NCI-H187 (cell line): ENCODE measurements at places on chromosomes 13 and 19.

DNA sequence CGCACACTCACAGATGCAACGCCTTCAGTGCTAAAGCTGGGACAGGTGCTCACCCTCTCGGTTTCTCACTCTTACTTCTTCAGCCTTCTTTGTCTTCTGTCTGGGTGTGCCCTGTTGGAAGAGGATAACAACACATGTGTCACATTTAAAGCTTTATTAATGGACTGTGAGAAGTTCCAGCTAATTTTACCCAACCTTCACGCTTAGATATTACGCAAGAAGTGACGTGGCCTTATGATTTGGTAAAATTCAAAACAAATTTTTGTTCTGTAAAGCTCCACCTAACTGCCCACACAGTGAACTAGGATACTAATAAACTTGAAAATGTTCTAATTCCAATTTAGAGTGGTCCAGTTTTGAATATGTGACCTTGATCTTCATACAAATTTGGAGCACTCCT is 66.7 kb upstream of the LRCH1 start:
- no peak for DNase-seq

DNA sequence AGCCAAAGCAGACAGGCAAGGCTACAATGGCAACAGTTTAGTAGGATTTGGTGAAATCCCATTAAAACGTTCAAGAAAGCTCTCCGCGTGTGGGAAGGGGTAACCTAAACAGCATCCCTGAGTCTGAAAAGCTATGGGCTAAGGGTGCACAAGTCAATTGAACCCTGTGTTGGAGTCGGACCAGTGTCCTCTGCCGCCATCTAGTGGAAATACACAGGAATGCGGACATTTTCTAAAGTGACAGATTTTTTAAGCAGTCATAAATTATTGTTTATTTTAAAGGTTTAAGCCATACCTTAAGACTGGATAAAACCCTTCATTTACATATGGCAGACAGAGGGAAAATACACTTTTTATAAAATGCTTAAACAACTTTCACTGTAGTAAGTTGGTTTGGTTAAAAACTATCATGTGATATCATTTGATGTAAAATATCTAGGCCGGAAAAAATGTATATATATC is 26.5 kb upstream of the LSM14A start:
- DNase-seq = no peak

GRCh38 chr19:29268103-29268502 is 55.2 kb upstream of the UQCRFS1 start:
- no peak for DNase-seq

GRCh38 chr19:53019684-53020083 is 6.0 kb downstream of the ERVV-1 start:
- no peak for DNase-seq

GRCh38 chr13:19665427-19665859 is 32.0 kb downstream of the MPHOSPH8 start:
- no peak for DNase-seq
